ENCODE measurements at places on chromosomes 6 and 20.

DNA sequence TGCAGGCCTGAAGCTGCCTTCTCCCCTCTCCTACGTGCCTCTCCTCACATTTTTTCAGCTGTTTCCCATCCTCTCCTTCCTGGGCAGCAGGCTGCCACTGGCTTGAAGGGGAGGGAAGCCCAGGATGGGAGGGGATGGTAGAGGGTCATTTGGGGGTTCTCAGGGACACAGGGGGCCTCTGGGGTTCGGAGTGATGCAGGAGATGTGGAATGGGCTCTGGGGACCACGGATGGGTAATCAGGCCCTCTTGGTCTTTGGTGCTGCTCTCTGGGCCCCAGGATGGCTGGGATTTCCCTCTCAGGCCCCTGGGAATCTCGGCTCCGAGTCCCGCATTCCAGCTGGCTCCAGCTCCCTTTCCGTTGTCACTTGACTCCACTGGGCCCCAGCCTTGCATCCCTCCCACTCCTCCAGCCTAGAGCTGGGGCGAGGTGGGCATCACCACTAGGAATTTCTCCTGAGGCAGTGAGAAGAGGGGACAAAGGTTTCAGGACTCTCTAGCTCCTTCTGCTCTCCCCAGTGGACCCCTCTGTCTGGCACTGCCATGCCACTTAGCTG, 2.0 kb upstream of the DDR1 start:
- no peak for DNase-seq

GRCh38 chr6:116543149-116543548, 2.3 kb downstream of the TRAPPC3L start:
- DNase-seq, result no peak

GRCh38 chr20:62956387-62957135, 4.1 kb downstream of the SLC17A9 start:
- DNase-seq, result no peak

DNA sequence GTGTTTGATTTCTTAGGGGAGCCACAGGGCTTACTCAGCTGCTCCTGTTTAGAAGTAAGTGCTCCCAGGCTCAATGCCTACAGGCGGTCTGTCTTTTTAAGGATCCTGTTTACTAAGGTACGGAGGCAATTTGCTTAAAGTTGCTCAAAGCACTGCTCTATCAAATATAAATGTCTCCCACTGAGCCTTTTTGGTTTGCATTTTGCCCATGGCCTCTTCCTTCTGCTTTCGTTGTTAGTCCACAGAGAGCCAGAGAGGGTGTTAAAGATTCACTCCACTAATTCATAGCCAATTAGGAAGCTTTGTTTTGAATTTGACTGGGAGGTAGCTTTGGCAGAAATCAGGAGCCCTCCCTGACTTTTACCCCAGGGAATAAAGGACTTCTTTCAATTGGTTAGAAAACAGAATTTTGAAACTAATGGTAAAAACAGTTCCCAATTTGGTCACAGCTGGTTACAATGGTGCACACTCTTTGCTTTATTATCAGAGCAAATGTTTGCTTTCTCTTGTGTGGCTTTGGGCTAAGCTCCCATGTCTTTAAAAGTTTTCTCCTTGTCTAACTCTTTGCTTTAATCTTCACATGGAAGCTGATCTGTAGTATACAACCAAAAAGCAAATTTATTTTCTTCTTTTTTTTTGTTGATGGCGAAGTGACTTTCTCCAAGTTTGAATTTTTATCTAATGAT, 126.2 kb downstream of the IMPG1 start:
- no peak for DNase-seq

DNA sequence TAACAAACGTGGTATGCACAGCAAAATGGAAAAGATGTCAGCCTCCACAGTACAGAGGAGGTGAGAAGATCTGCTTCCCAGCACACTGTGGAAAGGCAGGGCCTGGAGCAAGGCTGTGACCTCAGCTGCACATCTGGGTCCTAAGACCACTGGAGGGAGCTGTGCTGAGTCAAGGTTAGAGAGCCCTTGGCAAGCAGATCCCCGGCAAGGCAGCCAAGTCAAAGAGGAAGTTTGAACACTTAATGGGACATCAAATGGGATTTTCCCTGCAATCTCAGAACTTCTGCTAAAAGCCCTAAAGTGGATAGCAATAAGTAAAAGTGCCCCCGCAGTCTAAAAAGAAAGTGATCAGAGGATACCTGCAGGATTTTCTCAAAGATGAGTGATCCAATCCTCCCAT, 39.5 kb downstream of the UNC5CL start:
- peak; percentile 5 for DNase-seq

DNA sequence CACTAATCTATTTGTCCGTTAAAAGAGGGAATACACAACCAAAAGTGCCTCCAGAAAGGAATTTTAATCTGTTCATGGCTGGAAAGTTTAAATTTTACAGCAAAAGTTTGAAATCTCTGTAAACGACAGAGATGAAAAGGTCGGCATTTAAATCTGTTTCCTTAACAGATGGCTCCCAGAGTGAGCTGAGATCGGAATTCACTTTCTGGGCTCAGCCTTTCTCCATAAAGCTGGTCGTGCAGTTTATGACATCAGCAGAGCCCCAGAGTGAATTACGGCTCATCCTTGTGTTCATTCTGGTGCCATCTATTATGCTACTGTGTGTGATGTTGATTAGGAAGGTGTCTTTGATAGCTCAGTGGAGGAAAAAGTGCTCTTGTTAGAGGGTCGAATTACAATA, 117.6 kb upstream of the ZFP64 start:
- DNase-seq, result no peak

- DNase-seq, result no peak
Measured at GRCh38 chr6:72683797-72684196, 61.9 kb downstream of the KCNQ5 start.

DNA sequence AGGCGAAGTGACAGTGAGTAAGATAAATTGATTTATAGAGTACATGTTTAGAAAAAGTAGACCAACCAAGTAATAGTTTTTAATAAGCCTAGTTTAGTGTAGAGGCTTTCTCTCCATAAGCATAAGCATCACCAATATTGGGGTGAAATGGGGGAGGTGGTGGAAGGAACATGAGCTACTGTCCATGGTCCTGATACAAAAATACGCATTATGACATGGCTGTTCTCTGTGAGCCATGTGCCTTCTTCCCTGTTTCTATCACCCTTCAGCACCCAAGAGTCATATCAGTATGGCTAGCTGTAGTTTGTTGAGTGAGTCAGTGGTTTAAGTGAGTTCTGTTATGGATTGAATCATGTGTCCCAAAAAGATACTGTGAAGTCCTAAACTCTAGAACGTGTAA, 150.8 kb downstream of the EDN1 start:
- no peak for DNase-seq

GRCh38 chr20:34165018-34165619, 53.1 kb upstream of the EIF2S2 start:
- DNase-seq, result no peak

DNA sequence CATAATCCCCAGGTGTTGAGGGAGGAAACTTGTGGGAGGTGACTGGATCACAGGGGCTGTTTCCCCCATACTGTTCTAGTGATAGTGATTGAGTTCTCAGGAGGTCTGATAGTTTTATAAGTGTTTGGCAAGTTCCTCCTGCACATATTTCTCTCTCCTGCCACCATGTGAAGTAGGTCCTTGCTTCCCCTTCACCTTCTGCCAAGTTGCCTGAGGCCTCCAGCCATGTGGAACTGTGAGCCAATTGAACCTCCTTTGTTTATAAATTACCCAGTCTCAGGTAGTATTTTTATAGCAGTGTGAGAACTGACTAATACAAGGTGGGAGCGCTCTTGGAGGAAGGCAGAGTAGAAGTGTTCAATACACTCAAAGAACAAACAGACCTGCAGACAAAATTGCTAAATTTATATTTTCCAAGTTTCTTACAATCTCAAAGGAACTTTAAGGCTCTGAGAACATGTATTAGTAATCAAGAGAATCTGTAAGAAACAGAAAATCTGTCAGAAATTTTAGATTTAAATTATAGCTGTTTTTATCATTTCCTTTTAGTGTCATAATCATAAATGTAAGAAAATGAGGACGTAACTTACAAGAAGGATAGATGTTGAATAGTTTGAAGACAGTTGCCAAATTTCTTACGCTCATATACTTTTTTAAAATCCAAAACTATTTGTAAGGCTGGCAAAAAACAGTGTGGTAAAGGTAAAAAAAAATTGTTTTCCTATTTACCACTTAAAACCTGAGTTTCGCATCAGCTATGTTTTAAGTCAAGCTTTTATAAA, 77.7 kb downstream of the ASCC3 start:
- no peak for DNase-seq

GRCh38 chr6:63440057-63440456, 120.3 kb upstream of the LGSN start:
- no peak for DNase-seq

DNA sequence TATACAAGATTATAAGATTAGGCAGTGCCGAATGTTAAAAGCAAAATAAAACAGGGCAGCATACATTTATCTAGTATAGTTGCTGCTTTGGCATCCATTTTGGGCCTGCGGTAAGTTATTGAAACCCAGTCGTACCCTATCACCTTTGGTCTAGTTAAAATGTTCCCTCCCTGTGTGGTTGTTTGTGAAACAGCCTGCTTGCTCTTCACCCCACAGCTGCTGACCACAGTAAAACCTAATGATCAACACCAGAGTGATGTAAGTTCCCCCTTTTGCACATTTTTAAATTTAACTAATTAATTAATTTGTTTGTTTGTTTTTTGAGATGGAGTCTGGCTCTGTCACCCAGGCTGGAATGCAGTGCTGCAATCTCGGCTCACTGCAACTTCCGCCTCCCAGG, 50.3 kb upstream of the TXNDC5 start:
- DNase-seq, result no peak

- DNase-seq, result no peak
Measured at GRCh38 chr6:66796987-66797386, 1090.0 kb upstream of the EYS start.

DNA sequence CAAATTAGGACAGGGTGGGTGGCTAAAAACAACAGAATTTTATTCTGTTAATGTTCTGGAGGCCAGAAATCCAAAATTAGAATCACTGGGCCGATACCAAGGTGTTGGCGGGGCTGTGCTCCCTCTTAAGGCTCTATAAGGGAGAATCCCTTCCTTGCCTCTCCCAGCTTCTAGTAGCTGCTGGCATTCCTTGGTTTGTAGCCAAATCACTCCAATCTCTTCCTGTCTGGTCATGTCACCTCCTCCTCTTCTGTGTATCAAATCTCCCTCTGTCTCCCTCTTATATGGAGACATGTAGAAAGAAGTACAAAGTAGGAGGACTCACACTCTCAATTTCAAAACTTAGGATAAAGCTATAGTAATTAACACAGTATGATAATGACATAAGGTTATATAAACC, 102.9 kb upstream of the SIRPA start:
- DNase-seq, result no peak

DNA sequence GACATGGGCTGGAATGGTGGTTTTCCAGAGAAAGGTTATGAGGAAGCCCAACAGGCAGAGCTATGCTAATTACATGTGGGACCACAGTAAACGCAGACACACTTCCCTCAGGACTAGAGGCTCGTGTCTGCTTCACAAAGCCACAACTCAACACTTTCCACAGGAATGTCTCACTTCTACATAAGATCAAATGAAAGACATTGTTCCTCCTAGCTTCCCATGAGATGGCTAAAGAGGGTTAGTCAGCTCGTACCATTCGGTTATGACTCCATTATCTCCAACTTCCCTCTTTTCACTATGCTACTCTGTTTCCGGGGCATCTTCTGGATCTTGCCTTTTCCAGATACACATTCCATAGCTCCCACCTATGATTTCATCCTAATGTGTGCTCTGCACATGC, 29.1 kb upstream of the ZC3H12D start:
- no peak for DNase-seq

DNA sequence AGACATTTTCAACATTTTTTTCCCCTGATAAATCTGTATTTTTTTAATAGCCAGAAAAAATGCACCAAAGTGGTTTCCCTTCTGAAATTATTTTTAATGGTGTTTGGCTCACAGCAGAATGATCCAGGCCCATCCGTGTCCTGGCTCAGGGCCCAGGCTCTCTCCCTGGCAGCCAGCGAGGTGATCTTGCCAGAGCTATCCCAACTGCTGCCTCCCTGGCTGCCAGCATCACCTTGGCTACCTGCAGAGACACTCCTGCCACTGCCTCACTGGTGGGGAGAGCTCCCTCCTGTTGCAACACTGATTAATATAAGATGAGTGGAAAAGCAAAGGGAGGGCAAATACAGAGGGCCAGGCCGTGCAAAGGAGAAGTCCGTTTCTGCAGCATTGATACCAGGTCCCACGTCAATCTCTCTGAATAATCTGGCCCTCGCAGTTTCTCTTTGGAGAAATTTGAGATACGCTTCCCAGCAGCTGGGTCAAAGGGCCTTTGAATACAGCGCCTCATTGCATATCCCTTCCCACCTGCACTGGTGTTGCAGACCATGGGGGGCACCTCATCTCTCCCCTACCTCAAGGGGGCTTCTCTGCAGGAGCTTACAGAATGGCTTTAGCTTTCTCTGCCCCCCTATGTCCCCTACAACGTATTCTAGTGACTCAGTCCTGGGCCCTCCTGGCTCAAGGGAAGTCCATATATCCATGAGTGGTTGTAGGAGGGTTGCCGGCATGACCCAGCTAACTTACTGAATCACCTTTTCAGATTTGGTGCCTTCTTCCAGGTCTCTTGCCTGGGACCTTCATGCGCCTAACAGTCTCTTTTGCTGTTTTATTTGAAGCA, 12.8 kb upstream of the DSTN start:
- no peak for DNase-seq

DNA sequence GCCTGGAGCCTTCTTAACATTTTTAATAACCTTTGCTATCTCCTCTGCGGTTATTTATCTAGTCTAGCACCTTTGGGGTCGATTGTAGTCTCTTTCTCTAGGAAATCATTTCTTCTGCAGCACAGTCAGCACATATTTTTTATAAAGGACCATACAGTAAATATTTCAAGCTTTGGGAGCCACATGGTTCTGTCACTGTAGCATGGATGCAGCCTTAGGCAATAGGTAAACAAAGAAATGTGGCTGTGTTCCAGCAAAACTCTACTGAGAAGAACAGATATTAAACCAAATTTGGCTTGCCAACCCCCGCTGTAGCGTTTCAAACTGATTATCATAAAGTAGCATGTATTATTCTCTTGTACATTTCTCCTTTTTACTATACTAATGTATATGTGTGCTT, 95.7 kb downstream of the SLC23A2 start:
- no peak for DNase-seq

DNA sequence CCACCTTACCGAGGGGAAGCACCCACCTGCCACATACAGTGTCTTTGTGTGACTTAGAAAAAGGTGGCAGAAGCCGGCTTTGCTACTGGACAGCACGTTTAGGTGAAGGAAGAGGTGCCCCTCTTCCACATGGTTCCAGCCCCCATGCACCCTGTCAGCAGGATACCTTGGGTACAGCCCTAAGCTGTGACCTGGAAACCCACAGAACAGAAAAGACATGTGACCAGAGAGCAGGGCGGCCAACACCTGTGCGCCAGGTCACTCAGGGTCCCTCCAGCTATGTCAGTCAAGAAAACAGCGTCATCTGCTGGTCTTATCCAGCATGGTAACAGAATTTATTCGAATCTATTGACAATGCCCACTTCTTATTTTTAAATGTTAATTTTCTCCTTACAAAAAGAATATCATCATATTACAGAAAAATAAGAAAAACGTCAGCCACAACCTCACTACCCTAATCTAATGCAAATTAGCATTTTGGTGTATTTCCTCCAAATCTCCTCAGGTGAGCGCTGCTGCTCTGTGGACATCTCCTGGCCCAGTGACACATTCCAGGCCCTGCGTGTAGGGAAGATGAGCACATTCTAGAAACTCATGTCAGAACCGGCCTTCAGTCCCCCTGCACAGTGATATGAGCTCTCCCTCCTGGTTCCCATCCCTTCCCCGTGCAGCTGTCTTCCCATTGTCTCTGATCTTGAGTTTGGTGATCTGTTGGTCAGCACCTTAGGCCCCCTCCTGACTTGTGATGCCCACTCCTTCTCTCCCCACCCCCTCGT, 37.2 kb downstream of the GTF2H5 start:
- DNase-seq, result no peak
